ENCODE measurements at places on chromosomes 16 and 17.

GRCh38 chr16:6704306-6704930, 628.2 kb upstream of the RBFOX1 start:
- DNase-seq, result no peak

DNA sequence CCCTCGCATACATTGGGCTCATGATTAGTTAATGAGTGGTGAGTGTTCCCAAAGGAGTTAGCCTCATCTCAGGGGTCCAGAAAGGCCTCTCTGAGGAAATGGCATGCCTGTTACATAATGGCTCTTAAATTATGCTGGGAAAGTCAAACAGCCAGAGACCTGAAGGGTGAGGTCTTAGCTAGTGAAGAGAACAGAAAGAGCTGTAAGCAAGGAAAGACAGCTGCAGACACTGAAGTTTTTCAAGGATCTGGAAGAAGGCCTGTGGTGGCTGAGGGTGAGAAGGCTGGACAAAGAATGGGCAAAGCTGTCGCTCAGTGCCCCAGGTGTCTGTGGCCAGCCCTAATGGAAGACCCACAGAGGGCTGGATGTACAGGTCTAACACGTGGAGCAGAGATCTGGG, 10.4 kb downstream of the SP2 start:
- DNase-seq, result no peak

DNA sequence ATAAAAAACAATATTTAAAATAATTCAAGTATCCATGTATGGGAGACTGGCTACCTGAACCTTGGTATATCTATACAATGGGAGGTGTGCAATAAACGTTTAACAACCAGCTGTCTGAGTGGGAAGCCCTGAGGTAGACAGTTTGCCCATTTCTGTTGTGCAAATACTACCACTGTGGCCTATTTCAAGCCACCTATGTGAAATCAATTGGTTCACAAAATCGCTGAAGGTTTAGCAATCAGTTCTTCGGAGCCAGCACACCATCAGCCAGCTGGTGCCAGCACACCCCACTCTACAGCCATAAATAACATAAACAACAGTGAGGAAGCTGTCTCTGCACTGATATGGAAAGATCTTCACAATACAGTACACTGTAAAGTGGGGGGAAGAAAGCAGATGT, 46.7 kb upstream of the KDM8 start:
- DNase-seq, result no peak

DNA sequence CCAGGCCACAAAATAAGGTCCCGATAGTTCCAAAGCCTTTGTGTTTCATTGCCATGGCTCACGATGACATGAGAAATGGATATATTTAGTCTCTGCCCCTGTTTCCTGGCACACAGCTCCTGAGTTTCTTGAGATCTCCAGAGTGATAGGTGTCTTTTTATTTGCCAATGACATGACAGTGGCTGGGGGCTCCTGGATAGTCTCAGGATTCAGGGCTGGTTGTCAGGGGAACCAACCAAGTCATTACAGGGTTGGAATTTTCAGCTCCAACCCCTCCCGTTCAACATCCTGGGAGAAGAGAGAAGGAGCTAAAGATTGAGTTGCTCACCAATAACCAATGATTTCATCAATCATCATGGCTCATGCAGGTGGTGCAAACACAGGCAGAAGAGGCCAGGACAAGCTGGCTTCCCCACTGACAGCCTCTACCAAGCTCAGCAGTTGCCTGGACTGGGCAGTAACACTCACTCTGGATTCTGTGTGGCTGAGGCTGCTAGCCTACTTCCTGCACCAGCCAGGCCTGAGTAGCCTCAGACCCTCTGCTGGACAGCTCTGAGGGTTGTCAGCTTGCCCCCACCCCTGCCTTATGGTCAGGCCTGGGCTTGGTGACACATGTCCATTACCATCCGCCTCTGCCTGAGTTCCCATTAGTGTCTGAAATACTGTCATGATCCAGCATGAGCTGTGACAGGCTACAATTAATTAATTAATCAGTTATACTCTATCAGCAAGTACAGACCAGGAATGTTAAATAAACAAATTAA, 534.4 kb upstream of the CDH5 start:
- DNase-seq, result no peak

- no peak for DNase-seq
Measured at GRCh38 chr16:17668386-17668785, 197.6 kb upstream of the XYLT1 start.

- DNase-seq, result no peak
Measured at GRCh38 chr16:13939821-13940220, 19.9 kb downstream of the ERCC4 start.

GRCh38 chr17:12362853-12363455, 302.7 kb upstream of the MYOCD start:
- DNase-seq, result no peak

- no peak for DNase-seq
Measured at GRCh38 chr17:74758848-74759168, 10.4 kb downstream of the NHERF1 start.

- no peak for DNase-seq
Measured at GRCh38 chr17:72354071-72354470, 233.3 kb downstream of the SOX9 start.

DNA sequence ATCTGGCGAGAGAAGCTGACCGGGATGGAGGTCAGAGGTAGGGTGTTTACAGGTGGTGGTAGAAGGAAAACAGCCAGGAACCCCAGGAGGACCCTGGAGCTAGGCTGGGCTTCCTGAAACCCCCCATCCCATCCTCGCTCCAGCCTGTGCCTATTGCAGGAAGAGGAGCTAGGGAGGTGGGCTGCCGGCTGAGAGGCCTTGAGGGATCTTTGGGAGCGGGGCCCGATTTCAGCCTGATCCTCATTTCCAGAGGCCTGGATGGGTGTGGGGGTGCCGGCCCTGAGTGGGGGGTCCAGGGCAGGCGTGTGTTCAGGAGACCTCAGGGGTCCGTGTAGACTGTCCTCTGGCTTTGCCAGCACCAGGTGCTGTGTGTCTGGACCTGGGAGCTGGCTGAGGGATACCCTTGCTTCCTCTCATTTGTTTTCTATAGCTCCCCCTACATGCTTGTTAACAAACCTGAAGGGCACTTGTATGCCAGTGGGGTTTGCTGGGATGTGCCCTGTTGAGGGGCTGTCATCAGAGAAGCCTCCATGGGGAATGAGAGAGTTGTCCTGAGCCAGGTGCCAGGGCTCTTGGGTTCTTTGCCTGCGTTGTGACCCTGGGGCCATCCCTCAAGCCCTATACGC, 18.9 kb upstream of the RAP1GAP2 start:
- DNase-seq, result no peak

DNA sequence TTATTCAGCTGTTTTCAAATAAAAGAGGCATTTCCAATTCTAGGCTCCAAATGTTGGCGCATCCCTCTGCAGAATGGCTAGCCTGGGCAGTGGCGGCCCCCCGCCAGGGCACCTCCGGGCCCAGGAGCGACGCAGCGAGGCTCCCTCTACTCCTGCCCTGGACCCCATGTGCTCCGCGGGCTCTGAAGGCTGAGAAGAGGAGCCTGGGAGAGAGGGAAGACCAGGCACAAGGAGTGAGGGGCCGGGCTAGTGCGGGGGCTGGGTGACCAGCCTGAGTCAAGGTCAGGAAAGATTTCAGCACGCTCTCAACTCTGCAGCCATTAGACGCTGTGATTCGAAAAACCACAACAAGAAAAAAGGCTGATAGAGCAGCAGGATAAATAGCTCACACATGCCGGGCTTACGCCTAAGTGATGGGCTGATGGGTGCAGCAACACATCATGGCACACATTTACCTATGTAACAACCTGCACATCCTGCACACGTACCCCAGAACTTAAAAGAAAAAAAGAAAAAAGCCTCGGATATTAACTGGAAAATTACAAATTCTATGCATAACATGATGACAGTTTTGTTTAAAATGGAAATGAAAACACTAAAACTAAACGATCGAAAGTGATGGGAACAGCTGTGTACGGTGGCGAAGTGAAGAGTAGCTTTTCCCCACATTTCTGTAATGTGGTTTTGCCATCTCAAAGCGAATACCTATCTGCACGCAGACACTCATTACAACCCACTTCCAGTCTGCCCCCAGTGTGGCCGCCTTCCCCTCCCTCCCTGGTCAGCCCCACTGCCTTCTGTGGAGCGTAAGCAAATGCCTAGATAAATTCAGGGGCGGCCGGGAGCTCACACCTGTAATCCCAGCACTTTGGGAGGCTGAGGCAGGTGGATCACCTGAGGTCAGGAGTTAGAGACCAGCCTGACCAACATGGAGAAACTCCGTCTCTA, 44.4 kb downstream of the MAP1LC3B start:
- DNase-seq, result no peak

GRCh38 chr16:67192781-67193361, 916 bp downstream of the E2F4 start:
- no peak for DNase-seq

DNA sequence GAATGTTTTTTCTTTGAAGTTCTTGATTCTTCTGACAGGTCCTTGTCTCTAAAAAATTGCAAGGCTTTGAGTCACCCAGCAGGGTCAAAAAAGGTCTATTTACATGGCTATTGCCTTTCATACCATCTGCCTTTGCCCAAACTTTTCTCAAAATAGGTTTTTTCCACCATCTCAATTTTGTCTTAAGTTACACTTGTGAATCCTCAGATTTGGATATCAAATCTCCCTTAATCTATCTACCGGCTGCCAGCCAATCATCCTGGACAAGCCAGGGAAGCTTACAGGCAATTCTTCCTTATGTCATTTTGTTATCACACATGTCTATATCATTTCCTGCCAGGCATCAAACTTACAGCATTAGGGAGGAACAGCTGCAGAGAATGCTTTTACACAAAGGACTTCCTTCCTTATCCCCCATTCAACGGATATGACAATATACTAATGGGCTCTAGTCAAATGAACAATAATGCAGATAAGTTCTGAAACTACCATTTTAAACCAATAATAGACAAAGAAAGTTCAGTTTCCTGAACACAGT, 104.1 kb upstream of the CORO6 start:
- DNase-seq, result no peak

- DNase-seq, result no peak
Measured at GRCh38 chr17:27944546-27945332, 51.6 kb upstream of the LYRM9 start.

DNA sequence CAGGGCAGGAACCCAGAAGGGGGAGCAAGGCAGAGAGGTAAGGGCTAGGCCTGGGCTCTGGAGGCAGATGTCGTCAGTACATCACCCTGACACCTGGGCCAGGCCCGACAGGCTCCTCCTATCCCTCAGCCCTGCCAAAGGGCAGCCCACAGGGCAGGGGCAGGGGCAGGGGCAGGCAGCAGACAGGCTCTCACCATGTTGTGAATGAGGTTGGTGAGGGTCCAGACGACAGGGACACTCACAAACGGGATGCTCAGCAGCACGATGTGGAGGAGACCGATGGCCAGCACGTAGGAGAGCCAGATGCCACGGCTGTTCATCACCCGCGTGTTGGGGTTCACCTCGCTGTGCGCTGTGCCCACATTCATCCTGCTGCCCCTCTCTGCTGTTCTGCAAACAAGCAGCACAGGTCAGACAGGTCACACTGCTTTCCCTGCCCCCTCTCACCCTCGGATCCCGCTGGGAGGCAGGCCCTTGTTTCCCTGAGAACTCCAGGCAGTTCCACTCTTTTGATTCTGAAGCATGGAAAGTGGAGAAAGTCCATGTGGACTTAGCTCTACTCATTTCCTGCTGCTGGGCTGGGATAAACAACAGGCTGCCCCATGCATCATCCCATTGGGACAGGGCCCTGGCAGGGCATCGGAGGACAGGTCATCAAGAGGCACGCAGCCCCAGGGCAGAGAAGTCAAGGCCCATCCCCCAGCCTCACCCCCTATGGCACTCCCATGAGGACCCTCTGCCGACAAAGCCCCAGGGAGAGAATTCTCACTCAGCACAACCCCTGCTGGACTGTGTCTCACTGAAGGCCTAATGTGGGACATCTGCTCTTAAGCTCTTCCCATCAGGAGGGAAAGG, 3.3 kb downstream of the ORMDL3 start:
- no peak for DNase-seq

DNA sequence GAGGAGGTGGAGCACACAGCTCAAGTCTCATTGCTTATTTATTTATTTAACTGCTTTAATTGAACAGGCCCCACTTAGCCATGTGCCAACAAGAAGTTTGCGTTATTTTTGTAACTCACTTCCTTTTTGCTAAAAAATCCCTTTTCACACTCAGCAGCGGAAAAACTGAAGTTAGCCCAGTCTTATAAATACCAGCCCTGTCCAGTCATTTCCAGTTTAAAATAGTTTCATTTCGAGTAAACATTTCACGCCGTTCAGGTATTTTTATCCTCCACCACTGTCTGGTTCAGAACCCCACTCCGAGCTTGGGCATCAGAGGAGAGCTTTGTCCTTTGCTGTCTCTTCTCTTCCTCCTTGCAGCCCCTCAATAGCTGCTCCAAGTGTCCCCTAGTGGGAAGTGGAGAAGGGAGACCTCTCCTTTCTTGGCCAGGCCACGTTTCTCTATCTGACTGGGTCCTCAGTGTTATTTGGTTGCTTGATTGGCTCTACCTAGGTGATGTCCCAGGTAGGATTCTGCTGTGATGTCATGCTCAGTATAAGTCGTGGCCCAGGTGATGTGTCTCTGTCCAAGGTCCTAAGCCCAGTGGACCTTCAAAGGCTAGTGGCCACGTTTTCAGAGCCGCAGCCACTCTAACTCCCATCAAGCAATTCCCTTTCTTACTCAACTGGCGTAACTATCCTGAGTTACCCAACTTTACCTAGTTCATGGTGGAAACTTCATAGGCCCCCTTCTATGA, 53.0 kb upstream of the GAS7 start:
- DNase-seq, result no peak

- DNase-seq, result no peak
Measured at GRCh38 chr17:69815406-69815805, 259.6 kb upstream of the KCNJ16 start.

GRCh38 chr17:38536661-38537060, 69.1 kb downstream of the SRCIN1 start:
- no peak for DNase-seq

- DNase-seq, result no peak
Measured at GRCh38 chr17:69814031-69814430, 261.0 kb upstream of the KCNJ16 start.

DNA sequence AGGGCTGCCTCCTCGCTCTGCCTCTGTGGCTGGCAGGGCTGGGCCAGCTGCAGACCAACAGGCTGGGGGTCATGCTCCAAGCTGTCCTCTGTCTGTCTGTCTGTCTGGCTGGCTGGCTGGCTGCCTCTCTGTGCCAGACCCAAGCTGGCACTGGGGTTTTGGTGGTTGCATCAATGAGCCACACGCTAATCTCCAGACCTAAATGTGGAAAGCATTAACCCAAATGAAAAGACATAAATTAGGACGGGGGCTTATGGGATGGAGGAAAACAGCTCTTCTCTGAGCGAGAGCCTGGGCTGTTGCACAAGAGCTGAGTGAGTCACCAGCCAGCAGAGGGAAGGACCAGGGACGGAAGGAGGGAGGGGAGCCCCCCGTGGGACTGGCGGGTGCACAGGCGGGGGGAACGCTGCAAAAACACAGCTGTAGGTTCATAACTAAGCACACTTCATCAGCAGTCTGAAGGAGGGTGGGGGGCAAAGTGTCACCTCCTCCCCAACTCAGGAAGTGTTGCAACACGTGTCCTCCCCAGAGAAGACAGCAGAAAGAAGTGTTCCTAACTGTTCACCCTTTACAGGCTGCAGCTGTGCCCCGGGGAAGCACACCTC, 83.4 kb downstream of the GAS7 start:
- DNase-seq, result no peak

GRCh38 chr17:50184064-50184463, 17.4 kb downstream of the COL1A1 start:
- DNase-seq, result no peak

GRCh38 chr17:19262650-19263631, 25.8 kb downstream of the EPN2 start:
- DNase-seq, result no peak

- DNase-seq, result no peak
Measured at GRCh38 chr16:7423434-7424044, 90.9 kb downstream of the RBFOX1 start.

GRCh38 chr17:73255671-73256181, 6.0 kb downstream of the CPSF4L start:
- DNase-seq, result no peak

All from right renal cortex interstitium (tissue), 3 donors.